ENCODE measurements at places on chromosomes 4 and X.

DNA sequence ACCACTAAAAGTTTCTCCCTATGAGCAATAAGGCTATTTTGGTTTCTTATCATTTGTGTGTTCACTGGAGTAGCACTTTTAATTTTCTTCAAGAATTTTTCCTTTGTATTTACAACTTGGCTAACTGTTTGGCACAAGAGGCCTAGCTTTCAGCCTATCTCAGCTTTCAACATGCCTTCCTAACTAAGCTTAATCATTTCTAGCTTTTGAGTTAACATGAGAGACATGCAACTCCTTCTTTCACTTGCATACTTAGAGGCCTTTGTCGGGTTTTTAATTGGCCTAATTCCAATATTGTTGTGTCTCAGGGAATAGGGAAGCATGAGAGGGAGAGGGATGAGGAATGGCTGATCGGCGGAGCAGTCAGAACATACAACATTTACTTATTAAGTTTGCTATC lies 349.8 kb downstream of the OPHN1 start:
- no peak for DNase-seq

DNA sequence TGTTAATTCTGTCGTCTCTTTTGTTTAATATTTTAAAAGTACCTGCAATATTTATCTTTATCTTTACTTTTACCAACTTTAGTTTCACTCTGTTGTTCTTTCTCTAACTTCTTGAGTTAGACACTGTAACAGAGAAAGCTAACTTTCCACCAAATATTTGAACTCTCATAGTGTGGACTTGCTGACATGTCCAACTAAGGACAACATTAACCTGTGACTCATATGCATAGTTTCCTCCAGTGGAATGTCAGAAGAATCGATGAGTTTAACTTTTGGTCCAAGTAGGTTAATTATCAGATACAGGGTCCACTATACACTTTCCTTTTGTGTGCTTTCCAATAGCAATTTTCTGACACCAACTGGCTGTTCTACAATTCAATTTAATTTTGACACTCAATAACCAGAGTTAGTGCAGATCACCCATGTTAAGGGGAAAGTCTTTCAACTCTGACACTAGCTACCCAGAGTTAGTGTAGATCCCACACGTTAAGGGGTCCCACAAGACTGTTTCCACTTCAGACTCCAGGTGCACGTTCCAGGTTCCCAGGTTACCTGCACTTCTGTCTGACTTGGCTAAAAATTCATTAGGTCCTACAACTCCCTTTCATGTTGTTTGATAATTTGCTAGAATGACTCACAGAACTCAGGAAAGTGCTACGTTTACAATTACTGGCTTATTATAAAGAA lies 559.0 kb upstream of the AMOT start:
- no peak for DNase-seq

- no peak for DNase-seq
Measured at GRCh38 chr4:16450724-16451123, 224.5 kb upstream of the TAPT1 start.

DNA sequence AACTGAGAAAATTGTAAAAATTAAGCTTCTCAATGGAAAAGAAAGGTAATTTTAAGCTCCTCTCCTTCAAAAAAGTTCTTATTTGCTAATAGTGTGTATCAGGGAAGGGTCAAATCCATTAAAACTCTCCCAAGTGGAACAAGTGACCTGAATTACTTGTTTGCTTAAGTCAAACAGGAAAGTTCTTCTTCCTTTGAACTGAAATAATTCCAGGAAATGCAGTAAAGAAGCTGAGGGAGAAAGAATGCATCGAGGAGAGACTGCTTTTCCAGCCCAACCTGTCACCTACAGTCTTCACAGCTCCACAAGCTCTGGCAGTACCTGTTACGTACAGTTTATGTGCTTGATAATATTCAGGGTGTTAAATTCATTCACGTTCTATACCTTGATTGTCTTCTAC lies 131.1 kb downstream of the KLHL8 start:
- no peak for DNase-seq

GRCh38 chr4:138522366-138522765 lies 280.2 kb upstream of the SLC7A11 start:
- DNase-seq = no peak

DNA sequence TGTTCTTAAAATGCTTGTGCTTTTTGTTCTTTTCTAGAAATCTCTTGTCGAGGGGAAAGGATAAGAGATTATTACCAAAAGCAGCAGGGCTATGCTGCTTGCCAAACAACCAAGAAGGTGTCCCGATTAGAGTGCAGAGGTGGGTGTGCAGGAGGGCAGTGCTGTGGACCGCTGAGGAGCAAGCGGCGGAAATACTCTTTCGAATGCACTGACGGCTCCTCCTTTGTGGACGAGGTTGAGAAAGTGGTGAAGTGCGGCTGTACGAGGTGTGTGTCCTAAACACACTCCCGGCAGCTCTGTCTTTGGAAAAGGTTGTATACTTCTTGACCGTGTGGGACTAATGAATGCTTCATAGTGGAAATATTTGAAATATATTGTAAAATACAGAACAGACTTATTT lies 81.5 kb upstream of the PACRGL start:
- DNase-seq = no peak
